Uterus (tissue), 4 donors: ENCODE measurements at places on chromosomes 6 and 20. TPM values are rescaled to one million over a fixed set of nuclear protein-coding genes. Genes with fewer than 3 reads are reported as not detected.

Gene TNFRSF6B
- total RNA-seq = 0.83 TPM

Gene CD40
- 36.5 TPM for total RNA-seq

Gene PRIM2
- total RNA-seq = 30.7 TPM

Gene HSPA12B
- 35.4 TPM for total RNA-seq

Gene DAAM2
- total RNA-seq = 11.0 TPM

Gene TPBG
- total RNA-seq = 37.5 TPM

Gene ENPP4
- total RNA-seq = 9.1 TPM

Gene CDK19
- total RNA-seq = 1.0 TPM

Gene OPRL1
- total RNA-seq = 0.64 TPM

Gene ARHGAP40
- not detected for total RNA-seq

Gene CLPSL1
- total RNA-seq = not detected

DNA sequence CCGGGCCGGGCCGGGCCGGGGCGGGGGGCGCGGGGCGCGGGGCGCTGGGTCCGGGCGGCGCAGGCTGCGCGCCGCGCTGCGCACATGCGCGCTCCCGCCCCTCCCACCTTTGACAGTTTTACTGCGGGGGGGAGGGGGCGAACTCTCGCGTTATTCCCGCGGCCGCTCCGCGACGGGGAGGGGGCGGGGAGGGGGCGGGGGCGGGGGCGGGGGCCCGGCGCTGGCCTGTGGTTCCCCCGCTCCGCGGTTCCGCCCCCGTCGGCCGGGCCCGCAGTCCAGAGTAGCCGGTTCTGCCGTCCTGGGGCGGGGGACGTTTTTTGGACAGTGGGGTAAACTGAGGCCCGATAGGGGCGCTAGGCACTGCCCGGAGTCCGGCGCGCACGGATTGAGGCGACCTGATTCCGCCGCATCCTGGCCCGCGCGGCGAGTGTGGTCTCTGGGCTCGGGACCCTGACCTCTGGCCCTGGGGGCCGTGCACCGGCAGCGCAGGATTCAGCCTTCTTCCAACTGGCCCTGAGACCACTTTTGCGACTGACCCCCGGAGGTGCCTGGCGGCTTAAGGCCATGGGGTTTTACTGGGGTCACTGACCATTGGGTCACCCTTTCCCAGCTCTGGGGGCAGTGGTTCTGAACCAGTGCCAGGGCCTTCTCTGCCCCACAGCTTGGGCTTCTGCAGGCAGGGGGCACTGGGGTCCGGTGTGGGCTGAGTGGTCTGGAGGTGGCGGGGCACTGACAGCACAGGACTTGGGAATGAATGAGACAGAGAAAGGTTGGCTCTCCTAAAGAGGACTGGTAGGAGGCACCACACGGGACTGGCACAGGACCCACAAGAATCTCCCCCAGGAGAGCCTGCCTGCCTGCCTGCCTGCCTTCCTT lies at the start of gene ZNF512B:
TSS of gene ZNF512B (minus strand) at position 93 of the 876 bp plus-strand sequence. CDS start 1,980 bp downstream, outside the sequence.
- DNase-seq = peak; percentile 66

GRCh38 chr6:14035071-14035847 lies 82.3 kb upstream of the CD83 start:
- DNase-seq = no peak

DNA sequence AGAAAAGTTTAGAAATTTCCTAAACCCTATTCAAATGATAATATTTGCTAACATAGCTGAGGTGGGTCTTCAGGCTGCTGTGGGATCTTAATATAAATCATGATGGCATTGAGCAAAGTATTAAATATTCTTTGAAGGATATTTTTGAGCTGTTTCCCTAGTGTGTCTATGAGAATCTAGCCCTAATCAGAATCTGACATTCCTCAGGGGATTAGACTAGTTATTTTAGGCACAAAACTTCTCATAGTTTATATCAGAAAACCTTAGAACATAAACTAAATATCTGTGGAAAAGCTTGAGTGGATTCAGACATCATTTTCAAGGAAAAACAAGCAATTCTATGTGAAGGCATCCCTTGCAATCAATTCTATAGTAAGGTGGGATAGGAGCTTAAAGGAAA lies 594.5 kb downstream of the RFPL4B start:
- DNase-seq = no peak

DNA sequence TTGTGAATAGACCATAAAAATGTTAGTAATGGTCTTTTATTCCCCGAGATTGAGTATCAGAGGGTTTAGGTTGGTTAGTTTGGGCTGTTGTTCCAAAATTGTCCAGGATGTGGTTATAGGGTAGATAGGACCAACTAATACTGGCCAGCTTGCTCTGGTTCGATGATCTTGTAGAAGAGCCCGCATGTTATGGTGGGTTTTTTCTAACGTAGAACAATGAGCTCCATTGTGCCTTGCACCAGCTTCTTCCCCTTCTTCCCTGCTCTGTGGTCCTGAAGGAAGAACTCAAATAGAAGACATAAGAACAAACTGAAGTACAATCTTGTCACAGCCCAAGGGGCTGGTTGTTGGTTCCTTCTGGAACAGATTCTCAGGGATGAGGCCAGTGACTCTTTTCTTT lies 70.5 kb downstream of the RREB1 start:
- DNase-seq = no peak

- no peak for DNase-seq
Measured at GRCh38 chr20:53492212-53492611, 101.4 kb downstream of the ZNF217 start.

DNA sequence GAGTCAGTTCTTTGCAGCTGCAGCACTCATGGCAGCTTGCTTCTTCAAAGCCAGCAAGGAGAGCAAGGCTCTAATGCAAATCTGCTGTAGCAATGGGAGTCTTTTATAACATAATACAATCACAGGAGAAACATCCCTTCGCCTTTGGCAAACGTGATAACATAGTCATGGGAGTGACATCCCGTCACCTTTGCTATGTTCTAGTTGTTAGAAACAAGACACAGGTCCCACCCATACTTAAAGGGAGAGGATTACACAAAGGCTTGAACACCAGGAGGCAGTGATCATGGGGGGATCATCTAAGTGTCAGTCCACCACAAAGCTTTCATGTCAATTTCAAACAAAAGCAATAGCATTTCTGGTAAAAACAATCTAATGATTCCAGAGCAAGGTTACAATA lies 40.1 kb upstream of the PHACTR2 start:
- no peak for DNase-seq

GRCh38 chr6:3162067-3162497 lies 4.7 kb upstream of the TUBB2A start:
- DNase-seq = no peak

DNA sequence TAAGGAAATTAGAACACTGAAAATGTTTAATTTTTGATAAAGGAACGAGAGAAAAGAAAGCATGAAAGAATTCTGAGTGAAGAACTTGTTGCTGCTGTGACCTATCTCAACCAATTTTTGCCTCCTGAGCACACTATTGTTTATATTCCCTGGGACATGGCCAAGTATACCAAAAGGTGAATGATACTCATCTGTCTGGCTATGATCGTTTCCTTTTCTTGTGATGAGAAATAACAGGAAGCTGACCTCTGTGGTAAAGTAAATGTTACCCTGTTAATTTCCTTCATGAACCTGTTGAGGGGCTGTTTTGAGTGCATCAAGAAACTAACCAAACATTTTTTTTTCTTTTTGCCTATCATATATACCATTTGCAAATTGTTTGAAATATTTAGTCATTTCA lies 69.1 kb downstream of the FIG4 start:
- DNase-seq = no peak

DNA sequence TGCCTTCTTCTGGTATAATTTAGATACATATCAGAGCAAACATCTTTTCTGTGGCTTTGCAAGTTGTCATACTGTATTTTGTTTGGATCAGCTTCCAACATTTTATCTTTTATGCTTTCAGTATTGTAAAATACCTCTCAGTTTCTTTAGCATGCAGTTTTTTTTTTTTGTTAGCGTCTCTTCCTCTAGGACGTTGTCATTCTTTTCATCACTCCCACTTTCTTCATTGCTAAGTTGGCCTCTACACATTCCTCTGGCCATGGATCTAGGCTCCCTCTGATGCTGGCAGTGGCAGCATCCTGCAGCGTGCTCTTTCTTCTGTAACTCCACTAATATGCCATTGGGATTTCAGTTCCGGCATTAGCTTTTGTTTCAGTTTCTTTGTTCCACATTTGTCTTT lies 21.7 kb downstream of the RPRD1B start:
- DNase-seq = no peak

DNA sequence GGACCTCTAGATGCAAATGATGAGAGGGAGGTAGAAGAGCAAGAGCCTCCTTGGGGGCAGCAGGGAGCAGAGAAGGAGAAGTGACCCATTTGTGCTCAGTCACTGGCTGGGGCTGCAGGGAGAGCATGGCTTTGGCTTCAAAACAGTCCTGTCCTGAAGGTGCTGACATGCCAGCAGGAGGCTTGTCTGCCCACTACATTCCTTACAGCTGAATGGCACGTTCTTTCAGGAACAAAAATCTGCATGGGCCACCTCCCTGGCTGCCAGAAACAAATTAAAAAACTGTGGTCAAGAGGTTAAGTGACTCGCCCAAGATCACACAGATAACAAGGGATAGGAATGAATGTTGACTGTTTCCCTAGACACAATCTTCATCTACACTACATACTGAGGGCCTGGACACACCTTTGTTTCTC lies 188.8 kb downstream of the HIVEP2 start:
- DNase-seq = no peak

DNA sequence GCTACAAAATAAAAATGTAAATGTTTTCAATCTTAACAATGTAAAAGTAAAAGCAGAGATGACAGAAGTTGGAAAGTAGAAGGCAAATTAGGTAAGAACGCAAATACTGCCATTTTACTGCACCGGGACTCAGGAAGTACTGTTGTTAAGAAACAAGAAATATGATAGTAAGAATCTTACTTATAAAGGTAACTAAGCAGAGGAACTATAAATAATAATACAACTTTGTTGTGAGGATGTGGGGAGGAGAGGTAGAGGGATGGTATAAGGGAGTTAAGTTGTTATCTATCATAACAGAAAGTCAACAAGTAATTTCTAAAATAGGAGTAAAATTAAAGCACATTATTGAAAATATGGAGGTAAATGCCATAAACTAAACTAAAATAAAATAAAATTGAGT lies 104.3 kb upstream of the MRPS10 start:
- DNase-seq = no peak

GRCh38 chr6:152232501-152233151 lies 404.5 kb downstream of the SYNE1 start:
- no peak for DNase-seq

DNA sequence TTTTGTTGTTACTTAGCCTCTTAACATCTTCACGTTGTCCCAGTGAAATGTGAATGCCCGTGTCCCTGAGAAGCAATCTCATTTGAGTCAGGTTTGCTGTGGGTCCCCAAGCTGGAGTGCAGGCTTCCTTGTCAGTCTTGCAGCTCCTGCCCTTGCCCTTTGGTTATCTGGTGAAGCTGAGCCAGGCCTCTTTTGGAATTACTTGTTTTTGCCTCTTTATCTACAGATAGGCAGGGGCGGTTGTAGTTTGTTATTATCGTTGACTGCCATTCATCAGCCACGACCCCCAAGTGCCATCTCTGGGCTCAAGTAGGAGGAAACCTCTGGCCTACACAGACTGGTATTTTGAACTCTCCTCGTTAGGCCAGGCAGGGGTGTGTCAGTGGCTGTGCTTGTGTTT lies 2.2 kb downstream of the TMEM14C start:
- DNase-seq = no peak

DNA sequence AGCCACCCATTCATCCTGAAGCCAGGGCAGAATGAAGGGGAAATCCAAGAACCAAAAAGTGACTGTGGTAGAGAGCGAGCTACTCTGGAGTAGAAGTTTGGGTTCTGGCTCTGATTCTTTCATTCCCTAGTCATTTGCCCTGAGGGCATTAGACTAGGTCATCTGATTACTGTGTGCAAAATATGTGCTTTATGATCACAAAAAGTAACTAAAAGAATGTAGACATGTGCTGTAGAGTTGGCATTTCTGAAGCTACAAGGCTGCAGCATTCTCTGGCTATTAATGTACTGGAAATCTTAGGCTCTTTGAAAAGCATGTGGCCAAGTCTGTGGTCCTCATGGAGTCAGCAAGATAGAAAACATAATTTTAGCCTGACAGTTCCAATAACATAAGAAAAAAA lies 94.2 kb downstream of the TBC1D7 start:
- DNase-seq = no peak

- DNase-seq = no peak
Measured at GRCh38 chr6:162580619-162581018, 146.9 kb downstream of the PRKN start.

GRCh38 chr20:2873010-2873746 lies at the start of gene PTPRA:
Gene PTPRA, plus strand, starts transcription at chr20:2873481. Its CDS starts 90,797 bp downstream, at chr20:2964278.
- DNase-seq = peak; percentile 90

GRCh38 chr6:33508935-33509926 lies 54.9 kb downstream of the ZBTB9 start:
- DNase-seq = peak; percentile 33

GRCh38 chr20:57657535-57658446 lies 37.6 kb upstream of the ZBP1 start:
- DNase-seq = peak; percentile 32

DNA sequence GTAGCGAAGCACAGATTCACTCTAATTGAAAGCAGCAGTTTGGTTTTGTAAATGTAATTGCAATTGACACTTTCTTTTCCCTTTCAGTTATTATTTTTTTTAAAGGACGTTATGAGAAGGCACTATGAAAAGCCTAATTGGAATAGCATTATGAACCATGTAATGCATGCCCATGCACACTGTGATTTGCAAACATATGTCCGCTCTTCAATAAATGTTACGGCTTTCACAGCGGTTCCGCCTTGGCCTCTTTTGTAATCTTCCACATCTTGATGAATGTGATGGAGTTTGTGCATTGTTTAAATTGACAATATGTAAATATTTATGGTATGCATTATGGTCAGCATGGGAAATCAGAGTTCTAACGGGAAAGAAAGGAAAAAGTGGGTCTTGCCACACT lies 61.3 kb downstream of the SAMD5 start:
- no peak for DNase-seq

GRCh38 chr6:138797806-138798446 lies 2.0 kb downstream of the ECT2L start:
- no peak for DNase-seq

GRCh38 chr20:36543184-36544133 lies 2.1 kb downstream of the MYL9 start:
- peak; percentile 80 for DNase-seq

DNA sequence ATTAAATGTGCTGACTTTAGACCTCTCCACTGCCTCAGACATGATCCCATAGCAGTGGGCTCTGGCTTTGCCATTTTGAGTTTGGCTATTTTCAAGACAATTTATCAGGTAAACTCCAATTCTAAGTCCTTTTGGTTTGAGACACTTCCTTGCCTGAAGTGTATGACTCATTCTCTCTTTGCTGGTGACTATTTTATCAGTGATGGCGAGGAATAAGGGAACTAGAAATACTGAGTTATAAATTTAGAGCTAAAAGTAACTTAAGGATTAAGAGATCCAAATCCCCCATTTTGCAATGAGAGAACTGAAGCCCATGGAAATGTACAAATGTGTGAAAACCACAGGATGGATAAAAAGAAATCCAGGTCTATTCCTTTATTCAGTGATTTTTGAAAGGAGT lies 30.9 kb upstream of the CD83 start:
- no peak for DNase-seq

- no peak for DNase-seq
Measured at GRCh38 chr6:79788756-79789155, 157.6 kb downstream of the SH3BGRL2 start.
